ENCODE measurements at places on chromosomes 1 and 21. TPM values are rescaled to one million over a fixed set of nuclear protein-coding genes. Genes with fewer than 3 reads are reported as not detected.

- no peak for DNase-seq
Observed at GRCh38 chr1:92822879-92823278, 9.0 kb upstream of the RPL5 start.

DNA sequence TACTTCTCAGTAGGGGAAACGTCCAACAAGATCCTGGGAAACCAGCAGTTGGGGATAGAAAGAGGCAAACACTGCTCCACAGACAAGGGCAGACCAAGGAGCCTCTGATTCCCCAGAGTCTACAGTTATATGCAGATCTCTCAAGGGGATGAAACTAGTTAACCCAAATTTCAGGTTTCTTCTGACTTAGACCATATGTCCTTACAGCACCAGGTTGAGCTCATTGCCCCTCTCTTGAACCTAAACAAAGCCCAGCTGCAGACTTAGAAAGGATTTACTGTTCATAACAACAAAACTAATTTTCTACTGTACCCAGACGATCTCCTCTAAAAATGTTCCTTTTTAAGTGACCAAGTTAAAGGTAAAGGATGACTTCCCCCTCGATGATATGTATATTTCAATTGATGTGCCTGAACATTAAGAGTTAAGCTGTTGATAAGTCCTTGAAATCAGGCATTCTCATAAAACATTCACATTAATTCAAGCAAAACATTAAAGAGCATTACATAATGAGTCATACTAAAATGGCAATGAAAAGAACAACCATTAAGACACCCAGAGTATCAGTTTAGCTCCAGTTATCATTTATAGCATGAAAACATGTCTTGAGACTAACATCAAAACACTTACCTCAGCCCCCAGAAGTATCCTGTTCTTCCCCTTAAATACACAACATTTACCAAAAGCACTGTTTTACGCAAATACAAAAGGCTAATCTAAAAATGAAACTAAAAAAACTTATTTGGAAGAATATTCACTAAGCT, 24.1 kb downstream of the SMYD3 start:
- no peak for DNase-seq

- no peak for DNase-seq
Observed at GRCh38 chr1:208791456-208791855, 547.3 kb upstream of the PLXNA2 start.

DNA sequence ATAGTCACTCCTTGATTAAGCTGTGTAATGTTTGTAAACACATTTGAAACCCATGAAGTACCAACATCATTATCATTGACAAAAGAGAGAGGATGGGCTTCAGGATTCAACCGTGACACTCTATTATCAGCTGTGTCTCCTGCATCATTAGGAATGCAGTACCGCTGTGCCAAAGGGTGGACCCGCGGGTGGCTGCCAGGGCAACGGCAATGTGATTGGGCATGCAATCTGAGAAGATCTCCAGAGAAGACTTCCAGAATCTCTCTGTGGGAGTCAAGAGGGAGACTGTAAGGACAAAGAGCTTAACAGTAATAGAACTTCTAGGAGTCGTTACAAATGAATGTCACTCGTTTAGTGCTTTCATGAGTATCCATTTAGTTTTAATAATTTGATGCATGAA, 97.9 kb downstream of the USH2A start:
- DNase-seq = no peak

Gene RRAGC
- 34.1 TPM for polyA plus RNA-seq

GRCh38 chr1:48789903-48790302, 13.2 kb upstream of the BEND5 start:
- DNase-seq = no peak

DNA sequence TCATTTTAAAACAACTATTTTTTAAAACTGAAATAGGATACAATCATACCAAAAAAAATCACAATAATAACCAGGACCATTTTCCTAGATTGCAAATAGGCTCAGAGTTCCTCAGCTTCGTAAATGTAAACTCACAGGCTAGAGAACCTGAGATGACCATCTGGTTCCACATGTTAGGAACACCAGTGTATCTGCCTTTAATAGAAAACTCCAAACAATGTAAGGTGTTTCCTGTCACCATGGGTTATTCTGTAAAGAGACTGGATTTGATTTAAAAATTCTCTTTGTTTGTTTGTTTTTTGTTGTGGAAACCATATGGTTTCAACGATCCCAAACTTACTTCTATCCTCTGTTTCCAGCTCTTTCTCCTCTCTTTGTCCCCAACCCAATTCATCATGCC, 197.5 kb downstream of the ZZZ3 start:
- DNase-seq = no peak

DNA sequence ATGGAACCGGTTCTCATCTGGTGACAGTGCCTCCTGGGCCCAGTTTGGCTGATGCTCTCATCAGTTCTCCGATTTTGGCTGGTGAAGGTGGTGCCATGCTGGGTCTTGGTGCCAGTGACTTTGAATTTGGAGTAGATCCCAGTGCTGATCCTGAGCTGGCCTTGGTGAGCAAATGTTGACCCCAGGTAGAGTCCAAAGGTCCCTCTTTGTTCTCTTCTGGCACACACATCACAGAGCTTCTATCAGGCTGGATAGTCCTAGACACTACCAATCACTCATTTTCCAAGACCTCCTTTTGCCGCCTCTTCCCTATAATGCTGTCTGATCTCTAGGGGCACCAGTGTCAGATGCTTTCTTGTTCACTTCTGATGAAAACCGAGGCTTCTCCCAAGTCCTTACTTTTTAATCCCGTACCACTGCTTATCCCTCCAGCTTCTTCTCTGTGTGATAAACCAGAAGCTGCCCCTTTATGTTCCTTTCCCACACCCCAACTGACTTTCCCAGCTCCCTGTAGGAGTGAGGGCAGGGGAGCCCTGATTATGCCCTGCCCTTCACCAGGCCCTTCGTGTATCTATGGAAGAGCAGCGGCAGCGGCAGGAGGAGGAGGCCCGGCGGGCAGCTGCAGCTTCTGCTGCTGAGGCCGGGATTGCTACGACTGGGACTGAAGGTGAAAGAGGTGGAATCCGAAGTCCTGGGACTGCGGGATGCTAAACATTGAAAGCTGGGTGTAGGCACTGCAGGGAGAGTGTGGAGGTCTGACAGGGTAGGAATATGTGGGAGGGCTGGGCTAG, 11.1 kb downstream of the PSMD4 start:
- DNase-seq = no peak

DNA sequence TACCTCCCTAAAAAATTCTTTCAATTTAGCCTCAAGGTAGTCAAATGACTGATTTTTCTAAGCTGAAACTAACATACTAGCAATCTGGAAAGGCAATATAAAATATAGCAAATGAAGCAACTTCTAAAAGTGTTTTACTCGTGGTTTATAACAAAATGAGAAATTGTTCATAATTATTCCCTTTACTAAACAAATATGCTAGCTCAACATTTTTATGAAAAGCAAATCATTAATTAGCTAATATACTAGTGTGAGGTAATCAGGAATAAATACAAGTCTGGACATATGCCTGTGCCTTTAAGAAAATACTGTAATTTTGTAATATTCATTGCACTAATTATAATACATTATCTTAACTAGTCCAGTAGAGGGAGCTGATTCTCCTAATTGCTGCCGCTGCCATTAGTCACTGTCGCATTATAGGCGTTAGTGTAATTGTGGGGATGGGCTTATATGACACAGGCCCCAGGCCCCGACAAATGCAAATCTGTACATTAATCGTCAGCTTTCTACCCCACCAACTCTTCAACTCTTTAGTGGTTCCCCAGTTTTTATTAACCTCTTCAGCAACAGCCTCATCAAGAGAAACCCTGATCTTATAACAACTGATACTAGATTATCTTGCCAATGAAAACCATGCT, 160.9 kb downstream of the GABPA start:
- no peak for DNase-seq

Gene LEFTY2
- 0.75 TPM for polyA plus RNA-seq

Gene S100A14
- 0.96 TPM for polyA plus RNA-seq

Gene MFAP2
- polyA plus RNA-seq = 204 TPM

Gene TMEM82
- 3.2 TPM for polyA plus RNA-seq

GRCh38 chr1:24409535-24409934, 4.0 kb downstream of the STPG1 start:
- no peak for DNase-seq

Gene FMOD
- 37.1 TPM for polyA plus RNA-seq

GRCh38 chr1:160208557-160209320, 3.6 kb downstream of the PEA15 start:
- no peak for DNase-seq

Gene CFAP126
- polyA plus RNA-seq = 12.5 TPM

Data from left renal pelvis (tissue), 4 donors.